ENCODE measurements at places on chromosomes 1 and 21.

- no peak for DNase-seq
Measured at GRCh38 chr1:219067350-219067712, 106.3 kb upstream of the LYPLAL1 start.

DNA sequence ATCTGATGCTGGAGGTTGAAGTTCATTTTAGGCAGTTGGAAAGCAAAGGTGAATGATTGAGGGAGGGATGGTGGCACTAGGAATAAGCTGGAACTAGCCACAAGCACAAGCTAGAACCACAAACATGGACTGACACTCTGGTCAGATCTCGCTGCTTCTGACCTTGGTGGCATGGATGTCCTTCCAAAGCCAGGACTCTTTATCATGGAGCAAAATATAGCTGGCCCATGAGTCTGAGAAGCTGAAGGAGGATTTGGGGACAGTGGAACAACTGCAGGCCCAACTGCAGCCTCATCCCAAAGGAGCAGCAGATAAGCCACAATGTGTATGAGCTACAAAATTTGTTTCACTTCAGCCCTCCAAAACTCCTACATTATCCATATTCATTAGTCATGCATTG is 35.5 kb downstream of the SRSF11 start:
- DNase-seq: no peak

- DNase-seq: no peak
Measured at GRCh38 chr1:61983236-61983635, 211.4 kb upstream of the L1TD1 start.

DNA sequence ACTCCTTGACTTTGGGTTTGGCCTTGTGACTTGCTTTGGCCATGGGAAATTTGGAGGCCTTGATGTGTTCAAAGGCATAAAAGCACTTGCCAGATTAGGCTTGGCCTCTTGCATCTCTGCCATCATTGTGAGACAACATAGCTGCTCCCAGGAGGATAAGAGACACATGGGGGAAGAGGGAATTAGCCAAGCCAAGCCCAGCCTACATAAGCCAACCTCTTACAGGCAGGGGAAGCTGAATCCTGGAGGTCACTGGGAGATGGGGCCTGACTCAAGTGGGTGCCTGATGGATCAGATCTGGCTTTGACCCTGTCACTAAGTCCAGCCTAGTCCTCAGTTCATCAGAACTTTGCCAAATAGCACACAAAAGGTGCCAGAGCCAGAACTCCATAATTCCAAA is 37.6 kb upstream of the HMGB4 start:
- no peak for DNase-seq

GRCh38 chr1:117201808-117202207 is 8.9 kb downstream of the VTCN1 start:
- no peak for DNase-seq

DNA sequence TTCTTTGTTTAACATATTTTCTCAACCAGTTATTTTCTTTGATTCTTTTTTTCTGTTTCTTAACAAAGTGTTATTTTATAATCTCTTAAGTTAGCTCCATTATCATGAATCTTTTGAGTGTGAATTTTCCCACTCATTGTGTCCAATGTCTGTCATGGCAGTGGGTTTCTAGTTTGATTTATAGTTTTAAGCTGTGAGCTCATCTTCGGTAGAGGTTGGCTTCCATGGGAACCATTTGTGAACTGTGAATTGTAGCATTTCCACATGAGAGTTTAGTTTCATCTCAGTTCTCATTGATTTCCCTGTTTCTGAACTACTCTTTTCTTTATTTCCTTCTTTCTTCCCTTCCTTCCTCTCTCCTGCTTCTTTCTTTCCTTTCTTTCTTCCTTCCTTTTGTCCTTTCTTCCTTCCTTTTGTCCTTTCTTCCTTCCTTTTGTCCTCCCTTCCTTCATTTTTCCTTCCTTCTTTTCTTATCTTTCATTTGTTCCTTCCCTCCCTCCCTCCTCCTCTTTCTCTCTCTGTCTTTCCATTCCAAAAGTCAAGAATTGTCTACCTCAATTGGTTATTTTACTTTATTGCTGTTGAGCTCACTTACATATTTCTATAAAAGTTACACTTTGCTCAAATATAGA is 3.0 kb upstream of the CRB1 start:
- no peak for DNase-seq

- DNase-seq: no peak
Measured at GRCh38 chr1:206080026-206080820, 27.2 kb downstream of the RHEX start.

- no peak for DNase-seq
Measured at GRCh38 chr1:29062157-29062942, 61.4 kb downstream of the TMEM200B start.

GRCh38 chr1:55578646-55579045 is 363.5 kb upstream of the USP24 start:
- DNase-seq: no peak

DNA sequence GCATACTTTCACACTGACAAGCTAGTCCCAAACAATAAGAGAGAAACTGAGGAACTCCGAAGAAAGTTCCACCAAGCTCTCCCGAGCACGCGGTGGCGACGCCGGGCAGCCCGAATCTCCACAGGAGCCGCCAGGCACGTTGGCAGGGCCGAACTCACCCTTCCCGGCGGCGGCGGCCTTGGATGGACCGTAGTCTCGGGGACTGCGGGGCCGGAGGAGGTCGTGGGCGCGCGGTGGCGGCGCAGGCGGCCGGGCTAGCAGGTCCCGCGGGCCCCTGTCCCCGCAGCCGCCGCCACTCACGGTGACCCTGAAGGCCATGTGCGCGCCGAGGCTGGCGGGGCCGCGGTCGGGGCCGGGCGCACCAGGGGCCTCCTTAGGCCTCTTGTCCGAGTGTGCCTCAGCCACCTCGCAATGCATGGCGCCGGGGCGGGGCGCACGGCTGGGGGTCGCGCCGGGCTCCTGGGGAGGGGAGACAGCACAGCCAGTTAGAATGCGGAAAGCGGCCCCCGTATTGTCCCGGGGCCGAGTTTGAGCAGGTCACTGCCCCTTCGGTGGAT is 1.2 kb downstream of the GLIS1 start:
- DNase-seq: no peak

- no peak for DNase-seq
Measured at GRCh38 chr21:41000838-41001237, 153.9 kb upstream of the DSCAM start.

- no peak for DNase-seq
Measured at GRCh38 chr1:119075614-119076013, 64.8 kb downstream of the WARS2 start.
